ENCODE measurements at places on chromosomes 12 and 14.

GRCh38 chr12:2631653-2632350 lies 163.0 kb upstream of the FKBP4 start:
- DNase-seq, result no peak

GRCh38 chr12:93127582-93128331 lies 198.7 kb upstream of the EEA1 start:
- no peak for DNase-seq

DNA sequence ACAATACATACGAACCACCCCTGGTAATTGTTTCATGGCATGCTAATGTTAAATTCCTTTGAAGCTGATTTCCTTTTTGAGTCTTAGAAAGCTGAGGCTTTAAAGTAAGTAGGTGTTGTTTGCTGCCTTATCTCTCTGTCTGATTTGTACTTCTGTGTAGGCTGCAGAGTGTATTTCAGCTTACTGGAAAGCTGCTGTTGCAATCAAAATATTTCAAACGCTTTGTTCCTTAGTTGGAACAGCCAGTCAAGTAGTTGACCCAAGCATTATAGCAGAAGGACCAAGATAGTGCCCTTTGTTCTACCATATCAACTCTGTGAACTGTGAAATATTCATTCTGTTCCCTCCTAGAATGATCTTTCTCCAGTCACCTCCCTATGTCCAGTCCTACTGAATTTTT lies 3.1 kb downstream of the PKP2 start:
- DNase-seq, result no peak

DNA sequence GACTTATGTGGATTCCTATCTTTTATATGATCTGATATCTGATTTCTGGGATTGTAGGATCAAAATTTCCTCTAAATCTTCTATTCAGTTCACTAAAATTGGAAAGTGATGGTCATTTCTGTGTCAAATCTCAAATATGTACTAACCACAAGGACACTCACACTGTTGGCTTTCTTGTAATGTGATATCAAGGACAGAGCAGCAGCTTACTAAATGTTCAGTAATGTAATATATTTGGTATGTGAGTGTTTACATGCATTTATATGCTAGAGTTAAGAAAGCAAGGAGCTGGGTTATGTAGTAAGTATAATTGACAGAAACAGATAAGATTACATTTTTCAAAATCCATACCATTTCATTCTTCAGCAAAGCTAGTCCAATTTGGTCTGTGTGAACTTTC lies 16.5 kb downstream of the PUS7L start:
- DNase-seq, result no peak

- no peak for DNase-seq
These were observed 83.4 kb downstream of the NAV3 start for GRCh38 chr12:77914081-77914488.

- no peak for DNase-seq
These were observed 62.6 kb downstream of the DUSP16 start for GRCh38 chr12:12499909-12500604.

DNA sequence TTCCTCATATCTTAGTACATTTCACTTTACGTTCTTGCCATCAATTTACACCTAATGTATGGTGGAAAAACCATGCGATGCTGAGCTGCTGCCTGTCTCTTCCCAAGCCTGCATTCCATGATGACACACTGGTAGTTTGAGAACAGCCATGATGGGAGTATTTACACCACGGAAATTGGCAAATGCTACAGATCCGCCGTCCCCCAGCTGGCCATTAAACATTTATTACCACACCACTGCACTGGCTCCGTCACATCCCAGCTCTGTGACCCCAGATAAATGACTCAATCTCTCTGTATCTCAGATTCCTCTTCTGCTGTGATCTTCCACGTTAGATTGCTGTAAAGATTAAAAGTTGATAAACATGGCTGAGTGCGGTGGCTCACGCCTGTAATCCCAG lies 13.9 kb downstream of the ESRRB start:
- no peak for DNase-seq

DNA sequence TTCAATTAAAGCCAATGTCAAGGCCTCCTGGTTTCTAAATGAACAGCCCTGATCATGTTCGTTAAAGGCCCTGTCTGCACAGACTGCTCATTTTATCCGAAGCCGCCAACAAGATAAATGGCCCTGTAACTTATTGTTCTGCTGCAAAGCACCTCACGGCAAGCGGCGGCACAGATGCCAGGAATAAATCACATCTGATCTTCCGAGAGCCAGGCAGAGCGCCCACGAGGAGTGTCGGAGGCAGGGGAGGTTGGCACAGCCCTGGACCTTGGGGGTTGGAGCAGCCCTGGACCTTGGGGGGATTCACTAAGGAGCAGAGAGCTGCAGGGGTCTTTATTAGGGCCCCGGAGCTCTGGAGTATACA lies 110.5 kb downstream of the SCARB1 start:
- no peak for DNase-seq

DNA sequence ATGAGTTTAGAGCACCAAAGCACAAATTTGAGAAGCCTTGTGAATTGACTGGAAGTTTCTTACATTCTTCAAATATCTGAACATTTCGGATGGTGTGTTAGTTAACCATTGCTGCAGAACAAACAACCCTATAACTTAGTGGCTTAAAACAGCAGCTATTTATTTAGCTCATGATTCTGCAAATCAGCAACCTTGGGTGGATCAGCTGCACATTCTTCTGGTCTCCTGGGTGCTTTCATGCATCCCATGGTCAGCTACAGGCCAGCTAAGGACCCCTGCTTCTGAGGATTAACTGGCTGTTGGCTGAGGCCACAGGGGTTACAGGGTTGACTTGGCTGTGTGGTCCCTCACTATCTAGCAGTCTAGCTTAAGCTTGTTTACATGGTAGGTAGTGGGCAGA lies 114.0 kb upstream of the HIF1A start:
- DNase-seq, result no peak

DNA sequence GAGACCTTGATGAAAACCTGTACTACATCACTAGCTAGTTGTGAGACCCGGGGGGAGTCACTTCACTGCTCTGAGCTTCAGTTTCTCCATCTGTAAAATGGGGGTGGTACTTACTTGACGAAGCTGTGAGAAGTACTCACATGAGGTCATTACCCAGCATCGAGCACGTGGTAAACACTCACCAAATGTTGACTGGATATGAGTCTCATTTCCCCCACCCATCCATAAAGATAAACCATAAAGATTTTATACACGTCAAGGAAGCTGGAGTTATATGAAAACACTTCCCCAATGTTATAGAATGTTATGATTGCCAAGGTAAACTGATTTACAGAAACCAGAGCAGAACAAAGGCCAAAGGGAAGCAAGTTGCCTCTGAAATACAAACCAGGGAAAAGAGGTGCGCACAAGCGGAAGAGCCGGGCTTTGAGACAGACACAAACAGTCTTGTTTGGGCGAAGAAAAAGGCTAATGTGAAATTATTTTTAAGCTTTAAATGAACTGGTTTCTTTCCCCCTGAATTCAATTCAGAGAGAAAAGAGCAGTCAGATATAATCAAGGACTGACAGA lies 536.8 kb downstream of the MED13L start:
- no peak for DNase-seq

DNA sequence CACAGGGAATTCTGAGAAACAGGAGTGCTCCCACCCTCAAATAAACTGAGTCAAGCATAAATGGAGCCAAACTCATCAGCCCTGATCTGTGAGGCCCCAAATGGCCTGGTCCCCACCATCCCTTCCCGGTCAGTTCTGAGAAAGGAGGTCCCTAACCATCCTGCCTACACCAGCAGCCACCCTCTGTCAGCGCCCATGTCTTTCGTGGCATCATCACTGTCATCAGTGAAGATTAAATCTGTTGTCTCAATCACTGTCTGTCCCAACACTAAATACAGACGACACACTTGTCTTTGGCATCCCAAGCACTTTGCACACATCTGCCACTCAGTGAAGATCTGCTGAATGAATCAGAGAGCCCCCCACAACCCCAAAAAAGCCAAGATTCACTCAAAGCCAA lies 22.4 kb downstream of the VPS37B start:
- DNase-seq, result no peak

- no peak for DNase-seq
These were observed 49.2 kb downstream of the FGD4 start for GRCh38 chr12:32448586-32448985.
